ENCODE measurements at places on chromosomes 2 and 18.

DNA sequence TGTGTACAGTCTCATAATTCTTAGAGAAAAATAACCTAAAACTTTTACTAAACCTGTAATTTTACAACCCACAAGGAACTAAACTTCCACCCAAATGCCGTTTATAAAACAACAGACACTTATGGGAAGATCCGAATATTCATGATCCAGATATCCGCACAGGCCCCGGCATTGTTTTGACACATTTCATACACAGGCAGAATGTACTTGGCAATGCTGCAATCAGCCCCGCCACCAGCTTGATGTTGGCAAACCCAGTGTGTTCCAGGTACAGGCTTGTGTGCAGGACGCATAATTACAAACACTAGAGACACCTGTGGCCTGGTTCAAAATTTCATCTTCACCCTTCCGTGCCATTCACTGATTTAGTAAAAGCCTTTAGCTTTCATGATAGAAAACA is 393.0 kb upstream of the SALL3 start:
- no peak for DNase-seq

DNA sequence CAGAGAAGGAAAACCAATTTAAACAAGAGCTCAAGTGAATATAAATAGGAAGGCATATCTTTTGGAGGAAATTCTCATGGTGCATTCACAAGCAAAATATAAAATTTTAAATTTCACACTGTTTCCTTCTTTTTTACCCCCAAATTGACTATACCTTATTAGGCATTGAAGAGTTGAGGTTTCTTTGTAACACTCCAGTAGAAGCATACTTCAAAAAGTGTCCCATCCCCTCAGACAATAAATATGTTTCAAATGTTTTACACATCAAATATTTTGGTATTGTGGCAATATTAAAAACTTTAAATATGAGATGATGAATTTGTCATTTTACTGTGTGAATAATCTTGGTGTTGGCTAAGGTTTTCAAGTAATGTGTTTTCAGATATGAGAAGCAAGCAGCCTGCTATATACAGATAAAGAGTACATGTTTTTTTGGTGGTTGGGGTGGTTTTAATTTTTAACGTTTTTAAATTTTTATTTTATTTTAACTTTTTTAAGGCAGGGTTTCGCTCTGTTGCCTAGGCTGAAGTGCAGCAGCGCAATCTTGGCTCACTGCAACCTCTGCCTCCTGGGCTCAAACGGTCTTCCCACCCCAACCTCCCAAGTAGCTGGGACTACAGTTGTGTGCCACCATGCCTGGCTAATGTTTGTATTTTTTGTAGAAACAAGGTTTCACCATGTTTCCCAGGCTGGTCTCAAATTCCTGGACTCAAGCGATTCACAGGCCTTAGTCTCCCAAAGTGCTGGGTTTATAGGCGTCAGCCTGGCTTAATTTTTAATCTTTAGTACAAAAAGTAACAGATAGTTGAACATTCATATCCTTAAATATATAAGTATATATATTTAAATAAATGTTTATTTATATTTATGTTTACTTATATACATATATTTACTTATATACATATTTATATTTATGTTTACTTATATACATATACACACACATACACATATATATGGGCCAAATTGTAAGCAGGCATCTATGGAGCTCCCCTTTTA is 36.5 kb upstream of the DLX1 start:
- no peak for DNase-seq

- DNase-seq: no peak
These were observed 139.6 kb downstream of the TRABD2A start for GRCh38 chr2:84741182-84741822.

- DNase-seq: no peak
These were observed 290.8 kb upstream of the TANK start for GRCh38 chr2:160869411-160869810.

- DNase-seq: no peak
These were observed at the start of gene CPLX4 for GRCh38 chr18:59318460-59319050. Gene CPLX4 (minus strand): TSS chr18:59318649. CDS start chr18:59318462, 187 bp downstream.

DNA sequence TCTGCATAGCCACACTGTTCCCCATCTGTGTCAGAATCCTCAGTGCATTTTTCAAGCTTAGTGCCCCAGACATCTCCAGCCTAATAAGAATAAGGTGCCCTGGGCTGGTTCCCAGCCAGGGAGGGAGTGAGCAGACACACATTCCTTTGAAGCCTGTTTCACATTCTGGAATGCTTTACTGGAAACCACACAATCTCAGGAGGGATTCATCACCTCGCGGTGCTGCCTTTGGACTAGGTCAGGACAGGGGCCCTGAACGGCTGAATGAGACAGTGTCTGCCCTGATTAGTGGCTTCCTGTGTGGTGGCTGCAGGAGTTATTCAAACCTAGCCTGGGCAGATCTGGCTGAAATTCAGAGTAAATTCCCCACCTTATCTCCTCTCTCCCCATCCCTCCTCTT is 108.0 kb upstream of the LDAH start:
- DNase-seq: no peak

- no peak for DNase-seq
These were observed 166.7 kb upstream of the SLC39A10 start for GRCh38 chr2:195490319-195490718.

- no peak for DNase-seq
These were observed 377.1 kb downstream of the CDH19 start for GRCh38 chr18:66226782-66227181.

- no peak for DNase-seq
These were observed 95.7 kb downstream of the RND3 start for GRCh38 chr2:150391779-150392178.

DNA sequence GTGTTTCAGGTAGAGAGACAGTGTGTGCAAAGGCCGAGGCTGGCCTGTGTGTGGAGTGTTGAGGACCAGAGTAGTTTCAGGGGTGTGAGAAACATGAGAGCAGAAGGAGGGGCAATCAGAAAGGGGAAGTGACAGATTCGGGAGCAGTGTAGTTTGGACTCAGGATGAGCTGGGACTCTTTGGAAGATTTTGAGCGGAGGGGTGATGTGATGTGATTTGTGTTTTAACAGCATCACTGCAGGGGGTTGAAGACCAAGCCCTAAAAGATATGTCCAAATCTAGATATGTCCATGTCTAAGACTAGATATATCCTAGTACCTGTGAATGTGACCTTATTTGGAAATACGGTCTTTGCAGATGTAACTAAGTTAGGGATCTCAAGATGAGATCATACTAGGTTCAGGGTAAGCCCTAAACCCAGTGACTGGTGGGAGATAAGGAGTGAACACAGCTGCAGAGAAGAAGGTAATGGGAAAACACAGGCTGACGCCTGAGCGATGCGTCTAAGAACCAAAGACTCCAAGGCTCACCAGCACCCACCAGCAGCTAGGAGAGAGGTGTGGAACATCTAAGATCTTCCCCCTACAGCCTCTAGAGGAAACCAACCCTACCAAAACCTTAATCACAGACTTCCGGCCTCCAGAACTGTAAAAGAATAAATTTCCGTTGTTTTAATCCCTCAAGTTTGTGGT is 38.5 kb upstream of the MYO3B start:
- no peak for DNase-seq

GRCh38 chr2:46087492-46087891 is 209.7 kb upstream of the EPAS1 start:
- no peak for DNase-seq

DNA sequence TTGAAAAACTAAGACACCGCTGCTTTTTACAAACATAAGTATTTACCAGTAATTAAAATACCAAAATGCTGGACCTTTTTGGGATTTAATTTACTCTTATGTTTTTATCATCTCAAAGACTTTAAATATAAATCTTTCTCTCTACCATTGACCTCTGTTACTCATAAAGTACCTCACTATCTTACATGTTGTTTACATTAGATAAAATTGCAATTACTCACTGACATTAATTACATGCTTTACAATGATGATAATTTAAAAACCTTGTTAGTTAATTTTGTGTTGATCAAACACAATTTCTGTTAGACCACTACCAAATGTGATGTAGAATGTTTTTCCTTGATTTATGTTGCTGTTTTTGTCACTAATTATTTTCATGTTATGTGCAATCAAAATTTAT is 139.5 kb downstream of the PTH2R start:
- no peak for DNase-seq

- DNase-seq: no peak
These were observed 191.2 kb upstream of the NABP1 start for GRCh38 chr2:191486584-191487320.

- no peak for DNase-seq
These were observed 68.5 kb downstream of the PIGN start for GRCh38 chr18:62118328-62118727.

GRCh38 chr18:79785831-79786230 is 11.9 kb upstream of the KCNG2 start:
- no peak for DNase-seq

- DNase-seq: no peak
These were observed 13.3 kb upstream of the CYP20A1 start for GRCh38 chr2:203225423-203226039.

DNA sequence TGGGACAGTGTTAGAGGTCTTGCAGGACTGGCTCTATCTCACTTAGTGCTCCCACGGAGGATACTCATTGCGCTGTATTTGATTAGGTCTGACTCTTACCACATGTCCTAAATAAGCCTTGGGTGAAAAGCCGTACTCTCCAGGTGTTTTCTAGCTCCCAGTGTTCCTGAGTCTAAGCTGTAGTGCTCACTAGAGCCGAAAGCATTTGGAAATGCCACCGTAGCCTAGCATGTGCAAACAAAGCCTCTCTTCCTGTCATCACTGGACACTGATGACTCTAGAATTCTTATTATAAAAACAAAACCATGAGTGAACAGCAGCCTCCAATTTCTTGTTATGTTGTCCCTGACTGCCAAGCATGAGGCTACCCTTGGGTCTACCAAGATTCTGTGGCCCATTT is 206.2 kb downstream of the TPGS2 start:
- DNase-seq: no peak

DNA sequence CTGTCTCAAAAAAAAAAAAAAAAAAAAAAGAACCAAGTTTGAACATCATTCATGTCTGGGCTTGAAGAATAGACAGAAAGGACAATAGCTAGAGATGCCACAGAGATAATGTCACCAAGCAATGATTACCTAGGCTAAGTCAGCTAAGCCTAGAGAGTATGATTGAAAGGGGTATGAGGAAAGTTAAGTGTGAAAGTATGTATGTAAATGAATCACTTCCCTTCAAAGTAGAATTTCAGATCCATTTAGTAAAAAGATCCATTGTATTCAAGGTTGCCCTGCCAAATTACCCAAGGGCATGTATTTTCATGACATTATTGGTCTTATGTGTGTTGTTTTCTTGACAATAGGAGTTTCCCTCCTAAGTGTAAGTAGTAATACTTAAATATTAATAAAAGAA is 34.1 kb upstream of the SLC39A10 start:
- DNase-seq: no peak

- DNase-seq: no peak
These were observed 9.3 kb upstream of the MTCL1 start for GRCh38 chr18:8695932-8696517.

Measured in COR-L47 (cell line).